ENCODE measurements at places on chromosomes 4 and X.
A peak's percentile ranks its signal among the peaks of the same experiment; 100 is the strongest.

GRCh38 chr4:3369781-3370674 is 71.7 kb upstream of the HGFAC start:
- peak; percentile 93 for DNase-seq

GRCh38 chr4:40484346-40485090 is 145.1 kb downstream of the RBM47 start:
- DNase-seq = no peak

GRCh38 chr4:141046255-141046654 is 87.0 kb downstream of the RNF150 start:
- peak; percentile 94 for DNase-seq

DNA sequence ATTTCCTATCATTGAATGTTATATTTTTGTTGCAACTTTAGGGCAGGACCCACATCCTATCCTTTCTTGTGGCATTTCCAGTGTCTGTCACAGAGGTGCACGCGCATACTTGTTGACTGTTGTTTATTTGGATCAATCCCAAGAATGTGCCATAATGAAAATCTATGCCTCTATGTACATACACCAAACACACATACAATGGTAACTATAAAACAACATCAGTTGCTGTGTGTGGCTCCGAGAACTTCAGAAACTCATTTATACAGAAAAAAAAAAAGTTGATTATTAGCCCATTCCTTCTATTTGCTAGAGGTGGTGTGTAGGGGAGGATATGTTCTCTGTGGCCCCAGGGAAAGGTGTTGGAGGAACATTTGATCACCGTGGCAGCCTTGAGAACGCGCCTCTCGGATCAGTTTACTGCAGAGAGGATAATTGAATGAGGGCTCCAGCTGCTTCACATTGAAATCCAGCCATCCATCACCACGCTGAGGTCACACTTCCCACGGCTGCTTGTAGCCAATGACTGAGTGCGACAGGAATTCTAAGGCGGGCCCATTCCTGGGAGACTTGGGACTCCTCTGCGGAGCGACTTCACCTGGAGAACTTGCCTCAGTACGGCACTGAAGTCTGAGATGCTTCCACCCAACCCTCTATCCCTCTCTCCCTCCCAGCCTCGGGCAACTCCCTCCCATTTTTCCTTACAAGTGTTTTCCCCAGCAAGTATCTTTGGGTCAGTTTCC is 19.5 kb downstream of the SMPX start:
- no peak for DNase-seq

GRCh38 chr4:77927991-77928925 is 65.6 kb downstream of the MRPL1 start:
- DNase-seq = no peak

- no peak for DNase-seq
Measured at GRCh38 chr4:162782778-162783525, 383.7 kb downstream of the NAF1 start.

GRCh38 chrX:112164420-112164819 is 81.8 kb upstream of the TRPC5 start:
- DNase-seq = no peak

GRCh38 chrX:109890910-109891502 is 111.9 kb upstream of the TMEM164 start:
- DNase-seq = no peak

DNA sequence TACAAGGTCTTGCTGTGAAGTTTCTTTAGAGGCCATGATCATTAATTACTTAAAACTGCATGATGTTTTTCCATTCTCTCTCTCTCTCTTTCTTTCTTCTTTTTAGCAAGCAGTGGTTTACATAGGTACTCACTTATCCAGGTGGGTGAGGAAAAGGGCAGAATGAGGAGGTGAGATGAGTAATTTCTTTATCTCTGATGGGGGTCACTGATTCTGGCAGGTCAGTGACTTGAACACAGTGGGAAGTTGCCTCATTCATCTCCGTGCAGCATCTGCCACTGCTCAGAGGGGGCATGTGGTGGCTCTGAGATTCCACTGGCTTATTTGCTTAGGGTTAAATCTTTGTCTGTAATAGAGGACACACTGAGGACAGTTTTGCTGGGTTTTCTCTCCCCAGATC is 62.6 kb downstream of the FAM114A1 start:
- DNase-seq = no peak

DNA sequence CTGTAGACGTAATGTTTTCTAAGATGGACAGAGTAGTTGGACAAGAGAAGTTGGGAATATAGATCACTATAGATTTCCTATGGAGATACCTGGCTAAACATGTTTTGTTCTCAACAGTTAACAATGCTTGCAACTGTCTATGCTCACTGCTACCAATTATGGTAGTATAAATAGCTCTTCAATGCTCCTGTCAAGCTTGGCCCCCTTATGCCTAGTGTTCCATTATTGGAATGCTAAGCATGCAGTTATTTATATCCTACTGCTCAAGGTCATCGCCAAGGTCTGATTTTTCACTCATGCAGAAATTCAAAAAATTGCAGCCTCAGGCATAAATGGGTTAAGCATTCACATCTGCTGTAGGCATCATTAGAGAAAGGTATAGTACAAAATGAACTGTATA is 519.0 kb downstream of the IL15 start:
- no peak for DNase-seq

DNA sequence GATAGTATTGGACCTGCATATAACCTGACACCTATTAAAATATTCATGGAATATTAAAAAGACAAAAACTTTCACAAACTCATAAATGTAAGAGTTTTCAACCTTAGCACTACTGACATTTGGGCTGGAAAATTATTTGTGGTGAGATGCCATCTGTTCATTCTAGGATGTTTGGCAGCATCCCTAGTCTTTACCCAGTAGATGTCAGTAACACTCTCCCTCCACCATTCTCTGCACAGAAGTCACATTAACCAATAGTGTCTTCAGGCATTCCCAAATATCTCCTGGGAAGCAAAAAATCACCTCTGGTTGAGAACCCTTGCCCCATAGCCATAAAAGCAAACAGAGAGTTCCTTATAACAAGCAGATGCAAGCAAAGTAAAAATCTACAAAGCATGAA is 41.4 kb upstream of the NDST4 start:
- DNase-seq = no peak

DNA sequence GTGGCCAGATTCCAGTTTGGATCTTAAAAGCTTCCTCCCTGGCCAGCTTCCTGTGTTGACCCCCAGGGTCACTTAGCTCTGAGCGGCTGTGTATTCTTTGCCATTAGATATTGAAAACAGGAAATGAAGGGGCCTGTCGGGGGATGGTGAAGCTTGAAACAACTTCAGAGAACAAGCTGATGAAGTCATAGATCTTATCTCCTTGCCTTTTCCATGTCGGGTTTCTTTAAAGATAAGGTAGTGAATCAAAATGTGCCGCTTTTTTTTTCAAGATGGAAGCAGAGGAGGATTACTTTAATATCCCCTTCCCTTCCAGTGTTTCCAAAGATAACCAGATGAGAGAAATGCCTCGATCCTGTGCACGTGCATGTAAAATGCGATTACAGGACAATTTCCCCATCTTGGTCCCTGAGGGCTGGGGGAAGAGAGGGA is 508.5 kb downstream of the MID1IP1 start:
- no peak for DNase-seq

DNA sequence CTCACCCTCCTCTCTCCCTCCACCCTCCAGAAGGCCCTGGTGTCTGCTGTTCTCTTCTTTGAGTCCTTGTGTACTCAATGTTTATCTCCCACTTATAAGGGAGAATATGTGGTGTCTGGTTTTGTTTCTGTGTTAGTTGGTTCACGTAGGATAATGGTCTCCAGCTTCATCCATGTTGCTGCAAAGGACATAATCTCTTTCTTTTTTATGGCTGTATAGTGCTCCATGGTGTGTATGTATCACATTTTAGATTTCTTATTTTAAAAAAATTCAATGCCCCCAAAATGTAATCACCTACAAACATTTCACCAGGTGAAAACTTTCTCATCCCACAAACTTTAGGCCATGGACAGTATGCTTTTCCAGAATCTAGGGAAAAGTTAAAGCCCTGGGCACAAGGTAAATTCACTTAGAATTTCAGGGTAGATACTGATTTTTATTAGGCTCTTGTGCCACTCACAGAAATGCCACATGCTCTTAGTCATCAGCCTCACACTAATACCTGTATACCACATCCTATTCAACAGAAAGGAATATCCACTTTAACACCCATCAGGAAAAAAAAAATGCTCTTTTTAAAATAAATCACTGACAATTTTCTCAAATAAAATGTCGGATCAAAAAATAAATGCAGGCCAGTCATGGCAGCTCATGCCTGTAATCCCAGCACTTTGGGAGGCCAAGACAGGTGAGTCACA is 104.8 kb upstream of the ENPP6 start:
- no peak for DNase-seq

GRCh38 chrX:49286136-49286535 is 16.5 kb downstream of the PPP1R3F start:
- no peak for DNase-seq

DNA sequence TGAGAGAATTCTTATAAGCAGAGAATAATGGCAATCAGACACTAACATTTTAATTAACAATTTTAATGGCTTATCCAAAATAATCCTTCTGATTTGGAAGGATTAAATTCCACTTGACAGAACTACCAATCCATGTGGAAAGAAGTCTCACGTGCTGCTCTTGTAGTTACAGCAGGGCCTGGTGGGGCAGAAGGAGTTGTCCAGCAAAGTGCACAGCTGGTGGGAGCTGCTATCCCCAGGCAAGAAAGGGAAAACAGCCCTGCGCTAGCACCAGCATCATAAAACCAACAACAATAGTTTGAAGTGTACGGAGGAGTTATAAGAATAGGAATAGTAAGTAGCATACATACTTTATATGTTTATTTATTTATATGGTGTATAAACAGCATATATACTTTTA is 127.4 kb upstream of the TRIM2 start:
- no peak for DNase-seq

DNA sequence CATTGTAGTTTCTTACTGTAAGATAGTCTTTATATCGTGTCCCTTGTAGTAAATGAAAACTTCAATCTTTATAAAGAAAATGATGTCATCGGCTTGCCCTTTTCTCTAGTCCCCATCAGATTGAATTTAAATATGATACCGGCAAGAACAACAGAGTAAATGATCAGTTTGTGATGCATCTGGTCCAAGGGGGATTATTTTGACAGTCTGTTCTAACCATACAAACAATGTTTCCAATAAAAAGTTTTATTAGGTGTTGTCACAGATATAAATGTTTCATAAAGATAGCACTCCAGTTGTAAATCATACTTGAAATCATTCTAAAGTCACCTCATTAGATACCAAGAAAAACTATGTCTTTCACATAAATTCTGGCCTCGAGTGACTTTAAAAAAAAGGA is 72.3 kb downstream of the SLC9A6 start:
- no peak for DNase-seq

DNA sequence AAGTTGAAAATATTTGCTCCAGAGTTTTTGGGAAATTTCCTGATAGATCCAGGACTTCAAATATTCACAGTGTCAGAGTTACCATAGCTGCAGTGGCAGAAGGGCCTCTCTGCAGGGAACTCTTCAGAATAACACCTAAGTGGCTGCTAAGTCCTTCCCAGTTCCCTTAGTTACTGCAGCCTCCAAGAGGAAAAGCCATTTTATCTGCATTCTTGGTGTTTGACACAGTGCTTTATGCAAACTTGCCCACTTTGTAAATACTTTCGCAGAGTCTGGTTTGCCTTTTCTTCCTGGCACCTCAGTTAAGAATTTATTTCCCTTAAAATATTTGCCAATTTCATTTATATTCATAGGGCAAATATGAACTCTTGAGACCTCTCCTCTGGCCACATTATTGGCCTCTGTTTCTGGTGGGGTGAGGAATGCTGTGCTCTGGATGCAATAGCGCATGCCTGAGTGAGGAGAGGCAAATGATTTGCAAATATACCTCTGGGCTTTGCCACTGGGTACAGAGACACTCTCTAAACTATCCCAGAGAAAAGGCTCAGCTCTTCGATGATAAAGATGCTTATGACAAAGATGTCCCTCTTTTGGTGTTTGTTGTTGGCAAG is 566.3 kb upstream of the NR3C2 start:
- DNase-seq = no peak

DNA sequence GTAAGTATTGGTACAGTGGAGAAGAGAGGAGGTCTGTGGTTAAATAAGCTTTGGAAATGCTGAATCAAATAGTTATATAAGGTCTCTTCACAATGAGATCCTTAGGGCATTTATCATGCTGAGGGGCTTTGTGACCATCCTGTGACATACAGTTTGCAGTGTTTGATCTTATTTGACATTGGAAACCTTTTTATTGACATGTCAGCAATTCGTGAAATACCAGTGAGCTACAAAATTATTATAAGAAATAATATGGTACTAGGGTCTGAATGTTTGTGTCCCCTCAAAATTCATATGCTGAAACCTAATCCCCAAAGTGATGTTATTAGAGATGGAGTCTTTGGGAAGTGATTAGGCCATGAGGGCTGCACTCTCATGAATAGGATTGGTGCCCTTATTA is 98.4 kb downstream of the MID1IP1 start:
- DNase-seq = no peak

DNA sequence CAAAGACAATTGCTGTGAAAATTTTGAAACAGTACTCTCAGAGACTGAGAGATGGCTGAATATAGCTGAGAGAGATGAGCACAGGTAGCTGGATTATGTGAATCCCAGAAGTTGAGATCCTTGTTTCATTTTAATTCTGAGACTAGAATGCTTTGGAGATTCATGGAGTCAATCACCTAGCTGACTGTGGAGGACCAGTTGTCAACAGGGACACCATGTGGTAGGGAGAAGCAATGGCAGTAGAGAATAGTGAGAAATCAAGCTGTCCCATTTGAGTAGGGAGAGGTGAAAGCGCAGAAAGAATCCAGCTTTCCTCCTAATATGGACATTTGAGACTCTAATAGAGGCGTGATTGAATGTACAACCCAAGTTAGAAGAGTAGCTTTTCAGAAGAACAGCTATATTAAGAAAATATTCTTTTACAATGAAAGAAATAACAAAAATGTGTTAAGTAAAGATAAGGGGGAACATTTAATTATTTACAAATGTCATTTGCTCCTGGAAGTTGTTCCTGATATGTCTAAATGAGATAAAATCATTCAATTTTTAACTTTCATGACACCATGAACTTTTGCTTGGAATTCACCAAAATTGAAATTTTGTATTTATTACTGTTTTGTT is 30.3 kb upstream of the GLRB start:
- peak; percentile 38 for DNase-seq

Measured in GM04504 (cell line).